ENCODE measurements at places on chromosomes 6 and 20.

DNA sequence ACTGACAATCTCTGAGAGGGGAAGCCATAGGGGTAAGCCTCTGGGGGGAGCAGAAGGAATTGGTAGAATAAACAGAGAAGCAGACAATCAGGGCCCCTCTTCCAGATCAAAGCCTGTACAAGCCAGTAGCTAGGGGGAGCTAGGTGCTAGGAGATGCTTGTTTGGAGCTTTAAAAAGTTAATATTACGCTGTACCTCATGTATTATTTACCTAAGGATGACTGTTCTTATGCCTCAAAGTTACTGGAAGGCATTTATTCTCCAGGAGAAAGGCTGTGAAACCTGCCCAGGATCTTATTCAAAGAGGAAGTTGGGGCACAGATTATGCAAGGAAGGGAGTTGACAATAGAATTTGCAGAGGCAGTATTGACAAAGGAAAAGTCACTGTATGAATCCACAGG is 111.8 kb upstream of the SLC35F1 start:
- DNase-seq = no peak

- no peak for DNase-seq
These were observed 17.0 kb downstream of the CCDC167 start for GRCh38 chr6:37482606-37483251.

DNA sequence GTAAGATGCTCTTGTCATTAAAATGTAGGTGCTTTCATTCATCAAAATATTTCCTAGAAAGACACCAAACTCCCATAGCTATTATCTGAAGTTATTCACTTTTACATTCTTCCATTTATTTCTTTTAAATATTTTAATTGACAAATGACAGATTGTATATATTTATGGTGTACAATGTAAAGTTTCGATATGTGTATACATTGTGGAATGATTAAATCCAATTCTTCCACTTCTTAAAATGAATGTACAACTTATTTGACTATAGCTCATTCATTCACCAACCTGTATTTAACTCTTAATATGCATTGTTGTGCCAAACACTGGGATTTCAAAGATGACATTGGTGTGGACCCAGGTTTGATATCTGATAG is 41.0 kb downstream of the CCN2 start:
- no peak for DNase-seq

DNA sequence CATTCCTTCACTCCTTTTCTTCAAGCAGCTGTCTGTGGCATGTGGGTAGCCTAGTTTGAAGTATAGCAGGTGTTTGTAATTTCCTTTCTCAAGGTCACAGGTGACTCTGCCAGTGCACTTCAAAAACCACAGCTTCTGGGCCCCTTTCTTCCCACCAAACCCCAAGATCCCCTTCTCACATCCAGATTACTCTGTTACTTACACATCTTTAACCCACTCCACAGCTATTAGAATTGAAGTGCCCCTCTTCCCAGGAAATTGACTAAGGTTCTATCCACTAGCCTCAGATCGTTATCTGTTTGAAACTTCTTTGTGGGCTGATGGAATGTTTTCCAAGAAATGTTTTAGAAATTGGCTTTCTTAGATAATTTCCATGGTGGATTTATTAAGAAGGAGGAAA is 150.8 kb downstream of the AHI1 start:
- DNase-seq = no peak

DNA sequence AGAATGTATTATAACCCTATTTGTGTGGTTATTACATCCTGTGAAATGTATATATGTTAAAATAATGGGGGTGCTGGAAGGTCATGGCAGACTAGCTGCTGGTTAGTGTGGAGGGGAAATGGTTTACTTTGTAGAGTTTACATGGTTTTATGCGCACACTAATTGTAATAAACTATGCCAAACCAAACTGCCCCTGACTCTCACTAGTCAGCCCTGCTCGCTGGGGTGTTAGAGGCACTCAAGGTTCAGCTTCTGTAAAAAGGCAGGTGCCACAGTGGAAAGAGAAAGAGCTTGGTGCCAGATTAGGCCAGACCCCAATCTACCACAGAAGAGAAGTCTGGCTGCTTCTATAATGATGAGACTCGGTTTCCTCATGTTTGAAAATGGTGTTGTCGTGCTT is 52.7 kb downstream of the GOPC start:
- no peak for DNase-seq

All from NCI-H1417 (cell line).